NAMALWA (cell line): ENCODE measurements at places on chromosomes 5 and 9.

DNA sequence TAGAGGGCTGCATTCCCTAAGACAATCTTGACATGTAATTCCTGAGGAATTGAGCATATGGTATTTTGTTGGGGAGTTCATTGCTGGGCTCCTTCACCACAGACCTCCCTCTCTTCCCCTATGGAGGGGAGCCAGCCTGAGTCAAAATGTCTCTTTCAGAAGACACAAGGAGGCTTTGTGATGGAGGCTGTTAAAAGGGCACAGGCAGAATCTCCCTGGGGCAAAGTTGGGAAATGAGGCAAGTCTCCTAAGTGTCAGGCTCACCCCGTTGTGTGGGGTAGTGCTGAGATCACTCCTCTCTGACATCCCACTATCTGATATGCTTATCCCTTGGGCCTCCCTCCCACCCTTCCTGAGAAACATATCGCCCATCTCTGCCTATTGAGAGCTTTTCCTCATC, 30.6 kb downstream of the GFRA3 start:
- DNase-seq = no peak

DNA sequence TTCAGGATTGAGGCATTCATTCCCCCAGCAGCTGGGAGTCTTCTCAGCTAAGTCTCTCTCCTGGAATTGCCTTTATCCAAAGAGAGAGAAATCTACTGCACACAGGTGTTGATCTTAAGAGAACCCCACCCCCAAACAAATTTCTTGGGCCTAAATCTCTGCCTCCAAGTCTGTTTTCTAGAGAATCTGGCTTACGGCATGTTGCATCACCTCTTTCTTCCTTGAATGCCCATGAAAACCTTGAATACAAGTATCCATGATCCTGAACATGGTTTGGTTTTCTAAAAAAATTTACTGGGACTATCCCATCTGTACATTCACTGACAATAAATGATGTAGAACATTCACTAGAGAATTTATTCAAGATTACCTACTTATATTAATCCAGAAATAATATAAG, 401.6 kb downstream of the PDE4D start:
- DNase-seq = no peak

- no peak for DNase-seq
These were observed 70.9 kb upstream of the PPP1R26 start for GRCh38 chr9:135408476-135409254.

DNA sequence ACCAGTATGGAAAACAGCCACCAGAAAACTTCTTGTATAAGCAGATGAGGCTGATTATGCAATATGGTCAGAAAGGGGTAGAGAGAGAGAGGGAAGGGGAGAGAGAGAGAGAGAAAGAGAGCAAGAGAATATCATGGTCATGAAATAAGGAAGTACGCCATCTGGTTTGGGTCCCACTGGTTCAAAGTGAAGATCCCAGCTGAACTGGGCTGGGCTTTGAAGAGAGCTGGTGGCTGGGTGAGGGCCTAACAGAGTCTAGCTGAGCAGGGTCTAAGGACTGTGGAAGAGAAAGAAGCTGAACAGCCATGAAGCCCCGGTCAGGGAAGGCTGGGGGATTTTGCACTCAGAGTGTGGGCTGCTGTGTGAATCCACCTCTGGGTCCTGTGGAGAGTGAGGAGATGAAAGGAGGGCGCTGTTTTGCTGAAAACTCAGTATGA, 14.6 kb downstream of the TRIM14 start:
- peak; percentile 93 for DNase-seq

DNA sequence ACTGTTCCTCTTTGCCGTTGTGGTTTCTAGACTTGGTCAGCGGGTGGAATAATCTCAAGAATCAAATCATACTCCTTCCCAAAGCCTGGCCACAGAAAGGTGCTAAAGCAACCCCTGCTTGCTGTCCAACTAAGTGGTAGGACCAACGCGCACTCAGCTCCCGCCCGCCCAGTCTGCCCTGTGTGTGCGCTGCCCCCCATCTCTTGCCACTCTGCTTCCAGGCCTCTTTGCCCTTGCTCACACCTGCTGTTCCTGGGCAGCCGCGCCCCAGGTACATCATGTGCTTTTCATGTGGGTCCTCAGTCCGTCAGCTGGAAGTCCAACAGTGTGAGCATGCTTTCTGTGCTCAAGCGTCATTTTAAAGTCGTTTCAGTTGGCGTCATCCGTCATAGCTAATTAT, 65.5 kb downstream of the SYK start:
- no peak for DNase-seq

DNA sequence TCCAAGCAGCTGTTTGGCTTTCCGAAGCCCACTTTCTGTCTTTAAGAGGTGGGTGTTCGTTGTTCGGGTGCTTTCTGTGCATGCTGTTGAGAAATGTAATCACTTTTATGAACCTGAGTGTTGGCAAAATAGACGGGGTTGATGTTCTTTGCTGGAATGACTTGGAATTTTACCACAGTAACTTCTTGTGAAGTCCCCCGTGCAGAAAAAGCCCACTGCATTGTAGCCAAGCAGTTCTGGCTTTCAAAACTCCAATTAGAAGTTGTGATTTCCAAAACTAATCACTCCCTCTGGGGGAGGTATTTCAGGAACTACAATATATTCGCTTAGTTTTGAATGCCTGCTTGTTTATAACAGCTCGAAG, 111.1 kb downstream of the PAM start:
- no peak for DNase-seq

DNA sequence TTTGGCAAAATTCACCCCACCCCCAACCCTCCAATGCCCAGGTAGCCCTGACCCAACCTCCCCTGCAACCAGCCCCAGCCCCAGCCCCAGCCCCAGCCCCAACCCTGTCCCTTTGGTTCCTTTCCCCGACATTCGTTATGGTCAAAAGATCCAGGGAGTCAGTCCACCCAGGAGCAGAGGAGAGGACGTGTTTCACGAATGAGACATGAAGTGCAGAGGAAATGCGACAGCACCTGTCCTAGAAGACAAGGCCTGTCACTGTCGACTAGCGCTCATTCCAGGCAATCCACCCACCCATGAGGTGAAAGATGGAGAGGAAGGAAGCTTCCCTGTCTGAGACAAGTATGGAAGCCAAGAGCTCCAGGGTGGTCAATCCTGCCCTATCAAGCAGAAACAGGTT, 485.0 kb downstream of the SPATA31A7 start:
- DNase-seq = no peak

GRCh38 chr9:117535434-117535833, 120.6 kb upstream of the ASTN2 start:
- DNase-seq = no peak

DNA sequence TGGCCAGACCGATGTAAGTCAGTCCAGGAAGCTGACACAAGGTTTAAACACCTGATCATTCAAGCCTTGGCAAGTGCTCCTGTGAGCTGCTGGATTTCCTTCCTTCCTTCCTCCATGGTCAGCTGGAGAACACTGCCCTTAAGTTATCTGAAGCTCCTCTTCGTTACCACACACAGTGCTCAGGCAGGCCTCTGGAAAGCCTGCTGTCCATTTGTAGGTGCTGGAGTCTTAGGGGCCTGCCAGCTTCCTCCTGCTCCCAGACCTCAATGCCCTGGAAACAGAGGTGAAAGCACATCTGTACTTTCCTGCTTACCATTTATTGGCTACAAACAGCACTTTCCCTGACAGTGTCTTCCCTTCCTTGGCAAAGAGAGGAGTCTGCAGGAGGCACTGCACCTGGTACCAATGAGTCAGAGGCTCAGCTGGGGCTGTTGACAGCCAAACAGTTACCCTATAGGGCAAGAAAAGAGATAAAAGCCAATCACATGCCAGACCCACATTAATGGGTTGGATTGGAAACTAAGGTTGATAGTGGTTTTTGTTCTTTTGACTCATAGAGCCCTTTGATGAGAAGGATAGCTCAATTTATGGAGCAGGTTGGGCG, 72.6 kb upstream of the PUM3 start:
- DNase-seq = no peak

DNA sequence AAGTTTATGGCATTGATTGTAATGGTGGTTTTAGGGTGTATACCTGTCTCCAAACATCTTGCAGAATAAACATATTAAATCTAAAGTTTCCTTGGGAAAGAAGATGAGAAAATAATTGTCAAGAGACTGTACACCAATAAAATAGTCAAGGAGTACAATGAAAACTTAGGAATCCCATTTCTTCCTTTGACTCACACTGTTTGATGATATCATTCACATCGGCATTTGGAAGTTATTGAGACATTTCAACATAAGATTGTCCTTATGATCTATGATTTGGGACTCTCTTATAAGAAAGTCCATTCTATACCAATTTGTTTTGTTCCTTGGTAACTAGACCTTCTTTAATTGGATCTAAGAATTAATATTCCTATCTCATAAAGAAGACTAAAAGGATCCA, 482.7 kb downstream of the RAB3C start:
- DNase-seq = no peak

GRCh38 chr9:91053824-91054223, 252.2 kb downstream of the SYK start:
- no peak for DNase-seq

GRCh38 chr5:56215019-56215830, 17.9 kb downstream of the ANKRD55 start:
- DNase-seq = no peak

DNA sequence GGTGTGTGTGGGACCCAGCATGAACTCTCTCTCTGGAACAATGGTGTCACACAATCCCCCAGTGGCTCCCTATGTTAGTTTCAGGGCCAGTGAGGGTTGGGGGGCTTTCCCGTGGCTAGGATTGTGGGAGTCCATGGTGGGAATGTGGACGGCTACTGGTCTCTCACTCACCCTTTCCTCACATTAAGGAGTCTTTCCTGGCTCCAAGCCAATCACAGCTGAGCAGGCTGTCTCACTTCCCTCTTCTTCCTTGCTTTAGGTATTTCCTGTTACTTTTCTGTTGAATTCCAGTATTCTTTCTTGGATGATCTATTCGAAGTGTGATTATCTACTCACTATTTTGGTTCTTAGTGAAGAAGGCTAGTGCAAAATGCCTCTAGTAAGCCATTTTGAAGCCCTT, 324.4 kb upstream of the MPDZ start:
- no peak for DNase-seq

DNA sequence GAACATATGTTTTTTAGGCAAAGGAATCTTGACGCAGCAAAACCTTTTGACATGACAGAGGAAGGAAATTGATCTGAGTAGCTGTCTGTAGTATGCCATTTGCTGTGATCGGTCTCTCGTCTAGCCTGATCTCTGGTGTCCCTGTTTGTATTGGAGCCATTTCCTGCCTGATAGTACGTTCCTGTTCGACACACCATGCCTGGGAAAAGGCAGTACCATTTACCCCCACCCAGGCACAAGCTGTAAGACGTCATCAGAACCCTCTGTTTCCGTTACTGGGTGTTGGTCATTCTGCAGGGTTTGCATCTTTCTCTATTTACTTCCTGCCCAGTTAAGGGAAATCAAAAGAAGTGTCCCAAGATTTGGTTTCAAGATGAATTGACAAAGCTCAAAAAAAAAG, 129.7 kb downstream of the CEMIP2 start:
- DNase-seq = no peak

DNA sequence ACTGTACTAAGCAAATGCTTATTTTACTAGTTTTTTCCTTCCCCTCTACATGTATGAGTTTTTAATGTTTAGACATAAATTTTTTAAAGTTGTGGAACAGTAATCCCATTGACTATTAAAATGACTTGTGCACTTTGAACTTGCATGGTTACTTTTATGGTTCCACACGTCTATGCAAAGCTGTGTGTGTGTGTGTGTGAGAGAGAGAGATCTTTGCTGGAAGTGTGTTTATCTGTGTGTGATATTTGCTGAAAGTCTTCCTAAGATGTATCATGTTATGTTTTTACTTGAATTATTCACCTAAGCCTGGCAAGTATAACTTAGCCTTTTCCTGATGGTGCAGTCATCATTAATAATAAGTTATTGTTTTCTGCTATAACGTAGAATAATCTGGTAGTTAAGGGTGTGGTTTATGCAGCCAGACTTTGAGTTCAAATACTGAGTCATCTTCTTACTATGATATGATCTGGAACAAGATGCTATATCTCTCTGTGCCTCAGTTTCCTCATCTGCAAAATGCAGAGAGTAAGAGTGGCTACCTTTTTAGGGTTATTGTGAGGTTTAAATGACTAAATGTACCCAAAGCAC, 138.6 kb downstream of the SMARCA2 start:
- DNase-seq = no peak

DNA sequence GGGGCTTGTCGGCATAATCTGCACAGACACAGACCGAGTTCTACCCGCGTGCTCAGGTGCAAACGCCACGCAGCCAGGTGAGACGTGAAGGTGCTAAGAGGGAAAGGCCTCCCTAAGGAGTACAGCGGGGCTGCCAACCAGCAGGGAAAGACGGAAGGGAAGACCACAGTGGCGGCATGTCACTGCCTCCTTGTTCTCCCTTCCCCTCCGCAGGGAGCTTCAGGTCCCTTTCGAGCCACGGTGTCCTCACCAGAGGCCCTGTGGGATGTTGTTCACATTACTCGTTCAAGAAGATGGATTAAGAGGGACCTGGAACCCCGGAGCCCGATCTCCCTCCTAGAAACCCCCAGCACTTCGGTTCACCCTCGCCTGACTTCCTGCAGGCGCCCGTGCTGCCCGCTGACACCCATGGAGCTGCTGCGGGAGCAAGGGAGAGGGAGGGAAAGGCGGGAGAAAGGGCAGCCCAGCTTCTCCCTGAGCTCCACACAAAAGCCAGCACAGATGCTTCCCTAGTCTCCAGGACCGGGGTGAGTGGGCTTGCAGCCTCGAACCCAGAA, 686 bp downstream of the BRD9 start:
- DNase-seq = peak; percentile 46

DNA sequence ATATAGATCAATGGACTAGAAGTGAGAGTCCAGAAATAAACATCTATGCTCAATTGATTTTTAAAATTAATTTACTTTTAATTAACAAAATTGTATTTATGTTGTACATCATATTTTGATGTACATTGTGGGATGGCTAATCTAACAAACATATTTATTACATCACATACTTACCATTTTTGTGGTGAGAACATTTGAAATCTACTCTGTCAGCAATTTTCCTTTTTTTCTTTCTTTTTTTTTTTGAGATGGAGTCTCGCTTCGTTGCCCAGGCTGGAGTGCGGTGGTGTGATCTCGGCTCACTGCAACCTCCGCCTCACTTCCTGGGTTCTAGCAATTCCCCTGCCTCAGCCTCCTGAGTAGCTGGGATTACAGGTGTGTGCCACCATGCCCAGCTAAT, 32.4 kb upstream of the SHB start:
- DNase-seq = no peak

GRCh38 chr9:21741151-21741550, 61.3 kb upstream of the MTAP start:
- DNase-seq = no peak
